Fibroblast of lung (primary cell): ENCODE measurements at places on chromosomes 12 and 14. TPM values are rescaled to one million over a fixed set of nuclear protein-coding genes. Genes with fewer than 3 reads are reported as not detected.

Gene SLC7A7
- 5.1 and 6.3 TPM in 2 replicates for total RNA-seq

Gene CCDC184
- total RNA-seq = under 0.01 and 0.17 TPM in 2 replicates

Gene AMIGO2
- total RNA-seq = 2.3 and 6.9 TPM in 2 replicates

Gene IFNG-AS1
- not detected in 2 replicates for total RNA-seq

Gene KIF5A
- total RNA-seq = 0.51 and 1.3 TPM in 2 replicates

Gene TMX1
- 45.5 and 49.5 TPM in 2 replicates for total RNA-seq

Gene KLRC3
- total RNA-seq = not detected in 2 replicates

Gene SLC39A9
- total RNA-seq = 81.9 and 84.0 TPM in 2 replicates

Gene RNF10
- 93.0 and 174 TPM in 2 replicates for total RNA-seq

Gene ZFYVE1
- 14.4 and 22.1 TPM in 2 replicates for total RNA-seq

Gene LRCOL1
- 0.17 TPM in 1 of 2 replicates, not detected in the other for total RNA-seq

Gene TAS2R7
- not detected in 2 replicates for total RNA-seq

Gene CCNT1
- total RNA-seq = 21.6 and 24.6 TPM in 2 replicates

Gene STAB2
- total RNA-seq = not detected in 2 replicates

Gene POTEG
- not detected in 2 replicates for total RNA-seq

Gene NOVA1
- 3.6 and 5.1 TPM in 2 replicates for total RNA-seq

Gene ZDHHC22
- not detected in 2 replicates for total RNA-seq

Gene KLRD1
- total RNA-seq = 0.17 and 0.26 TPM in 2 replicates

Gene SMIM41
- 2.0 and 2.1 TPM in 2 replicates for total RNA-seq

Gene SELPLG
- total RNA-seq = 0.51 and 1.5 TPM in 2 replicates

Gene PTPN21
- total RNA-seq = 9.2 and 13.2 TPM in 2 replicates

Gene FGD6
- 3.3 and 5.6 TPM in 2 replicates for total RNA-seq
